ENCODE measurements at places on chromosomes 2 and 18.
A peak's percentile ranks its signal among the peaks of the same experiment; 100 is the strongest.

GRCh38 chr2:105383432-105384166 is 15.3 kb downstream of the FHL2 start:
- no peak for DNase-seq

GRCh38 chr18:8468921-8469335 is 140.3 kb upstream of the RAB12 start:
- no peak for DNase-seq

GRCh38 chr2:134875309-134875708 is 36.9 kb downstream of the ACMSD start:
- DNase-seq: no peak

DNA sequence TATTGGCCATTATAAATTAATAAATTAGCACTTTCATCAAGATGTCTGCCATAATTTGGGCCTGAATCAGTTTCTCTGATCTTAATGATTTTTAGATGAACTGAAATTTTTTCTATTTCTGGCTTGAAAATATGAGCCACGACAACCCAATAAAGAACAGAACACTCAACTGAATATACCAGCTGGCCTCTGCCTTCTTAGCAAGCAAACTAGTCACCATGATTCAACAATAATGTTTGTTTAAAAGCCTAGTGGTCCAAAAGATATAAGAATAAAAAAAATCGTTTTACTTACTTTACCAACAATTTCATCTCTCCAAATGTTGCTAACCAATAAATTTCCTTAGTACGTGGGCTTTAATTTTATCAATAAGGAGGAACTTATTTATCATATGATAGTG is 66.7 kb upstream of the TTN start:
- DNase-seq: no peak

DNA sequence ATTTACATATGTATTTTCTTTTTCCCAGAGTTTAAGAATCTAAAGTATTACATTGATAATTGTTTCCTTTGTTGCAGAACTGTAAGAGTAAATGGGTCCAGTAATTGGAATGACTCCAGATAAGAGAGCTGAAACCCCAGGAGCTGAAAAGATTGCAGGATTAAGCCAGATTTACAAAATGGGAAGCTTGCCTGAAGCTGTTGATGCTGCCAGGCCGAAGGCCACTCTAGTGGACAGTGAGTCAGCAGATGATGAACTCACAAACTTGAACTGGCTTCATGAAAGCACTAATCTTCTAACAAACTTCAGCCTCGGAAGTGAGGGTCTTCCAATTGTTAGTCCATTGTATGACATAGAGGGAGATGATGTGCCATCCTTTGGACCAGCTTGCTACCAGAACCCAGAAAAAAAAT is 183.8 kb upstream of the STON1 start:
- DNase-seq: peak; percentile 66

DNA sequence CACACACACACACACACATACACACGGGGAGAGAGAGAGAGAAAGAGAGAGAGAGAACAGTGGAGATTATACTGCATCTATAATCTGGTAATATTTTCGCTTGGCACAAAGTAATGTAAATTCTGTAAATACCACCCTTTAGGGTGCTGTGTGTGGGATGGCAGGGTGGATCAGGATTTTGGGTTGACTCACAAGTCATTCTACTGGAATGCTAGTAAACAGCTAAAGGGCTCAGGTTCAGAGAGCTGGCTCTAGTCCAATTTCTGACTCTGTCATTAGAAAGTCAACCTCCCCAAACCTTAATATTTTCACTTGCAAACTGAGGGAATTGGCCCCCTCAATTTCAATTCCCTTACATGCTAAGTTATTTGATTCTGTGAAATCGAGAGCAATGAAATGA is 308.3 kb downstream of the TSN start:
- no peak for DNase-seq

- DNase-seq: no peak
Measured at GRCh38 chr2:86185517-86186212, 9.6 kb downstream of the IMMT start.

DNA sequence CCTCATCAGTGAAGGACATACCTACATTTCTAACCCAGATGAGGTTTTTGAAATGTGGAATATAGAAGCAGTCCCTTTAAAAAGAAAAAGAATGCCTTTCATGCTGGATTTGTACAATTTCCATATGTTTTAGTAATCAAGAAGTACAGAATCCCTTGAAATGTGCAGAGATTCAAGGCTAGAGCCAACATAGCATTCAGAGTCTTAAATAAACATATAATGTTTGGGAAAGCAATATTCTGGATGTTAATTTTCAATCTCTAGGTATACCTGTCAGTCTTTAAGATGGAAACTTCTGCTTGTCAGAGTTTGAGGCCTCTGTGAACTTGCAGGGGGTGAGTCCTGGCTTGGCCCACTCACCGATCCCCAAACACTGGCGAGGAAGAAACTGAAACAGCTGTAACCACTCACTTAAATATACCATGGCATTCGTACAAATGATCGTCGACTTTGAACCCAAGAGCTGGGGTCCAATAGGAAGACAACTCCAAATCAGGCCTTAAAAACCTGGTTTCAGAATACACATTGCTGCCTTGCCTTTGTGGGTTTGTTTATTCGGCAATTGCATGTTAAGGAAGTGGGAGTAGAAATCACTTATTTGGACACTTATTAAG is 132.8 kb upstream of the NCK2 start:
- DNase-seq: no peak

DNA sequence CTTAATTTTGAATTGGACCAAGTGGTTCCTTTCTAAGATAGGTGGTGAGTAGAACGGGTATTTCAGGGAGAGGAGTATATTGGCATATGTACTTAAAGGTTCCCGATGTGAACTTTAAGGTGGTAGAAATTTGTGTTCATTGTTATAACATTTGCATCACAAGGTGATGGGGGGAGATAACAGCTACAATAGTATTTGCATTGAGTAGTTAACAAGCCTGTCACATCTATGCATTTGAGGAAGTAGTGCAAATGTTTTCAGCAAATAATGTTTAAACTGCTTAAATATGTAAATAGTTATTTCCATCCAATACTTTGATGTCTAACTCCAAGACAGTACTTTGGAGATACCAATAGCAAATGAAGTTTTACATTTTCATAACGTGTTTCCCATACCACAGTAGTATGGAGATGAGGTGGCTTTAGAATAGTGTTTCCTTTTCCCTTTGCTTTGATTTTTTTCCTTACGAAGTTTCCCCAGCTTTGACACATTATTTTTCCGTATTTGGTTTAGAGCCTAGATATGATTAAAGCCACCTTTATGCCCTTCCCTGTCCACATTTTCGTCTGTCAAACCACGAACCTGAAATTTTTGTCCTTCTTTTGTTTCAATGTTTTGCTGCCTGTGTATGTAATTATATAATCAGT is 46.6 kb downstream of the VAPA start:
- no peak for DNase-seq

Measured in AG09309 (cell line).